ENCODE measurements at places on chromosomes 6 and 20. TPM values are rescaled to one million over a fixed set of nuclear protein-coding genes. Genes with fewer than 3 reads are reported as not detected.

GRCh38 chr6:511488-512137 is 120.1 kb downstream of the IRF4 start:
- no peak for DNase-seq

NT5E gene
- 123 TPM for total RNA-seq

- DNase-seq: no peak
These were observed 619 bp downstream of the DAAM2 start for GRCh38 chr6:39792540-39793450.

TMC2 gene
- not detected for total RNA-seq

DNA sequence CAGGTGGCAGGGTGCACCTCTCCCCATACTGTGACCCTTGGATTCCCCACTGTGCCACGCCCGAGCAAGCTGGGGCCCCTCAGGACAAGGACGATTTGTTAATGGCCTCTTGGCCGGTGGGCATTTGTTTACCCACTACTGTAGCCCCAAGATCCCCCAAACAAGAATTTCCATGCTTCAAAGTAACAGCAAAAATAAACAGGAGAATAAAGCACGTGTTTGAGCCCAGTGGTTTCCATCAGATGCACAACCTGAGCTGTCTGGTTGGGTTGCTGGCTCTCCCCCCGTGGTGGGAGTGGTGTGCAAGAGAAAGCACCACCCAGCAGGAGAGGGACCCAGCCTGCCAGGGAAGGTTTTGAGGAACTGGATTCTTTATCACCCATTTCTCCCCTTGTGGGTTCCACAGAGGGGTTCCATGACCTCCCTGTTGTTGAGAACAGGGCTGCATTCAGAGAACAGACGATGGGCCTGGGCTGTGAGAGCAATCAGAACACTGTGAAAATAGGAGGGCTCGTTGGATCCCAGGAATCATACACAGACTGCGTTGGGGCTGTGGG is 4.8 kb downstream of the CD93 start:
- DNase-seq: no peak

GRCh38 chr20:20967564-20968184 is 138.5 kb downstream of the LINC00237 start:
- DNase-seq: no peak

DNA sequence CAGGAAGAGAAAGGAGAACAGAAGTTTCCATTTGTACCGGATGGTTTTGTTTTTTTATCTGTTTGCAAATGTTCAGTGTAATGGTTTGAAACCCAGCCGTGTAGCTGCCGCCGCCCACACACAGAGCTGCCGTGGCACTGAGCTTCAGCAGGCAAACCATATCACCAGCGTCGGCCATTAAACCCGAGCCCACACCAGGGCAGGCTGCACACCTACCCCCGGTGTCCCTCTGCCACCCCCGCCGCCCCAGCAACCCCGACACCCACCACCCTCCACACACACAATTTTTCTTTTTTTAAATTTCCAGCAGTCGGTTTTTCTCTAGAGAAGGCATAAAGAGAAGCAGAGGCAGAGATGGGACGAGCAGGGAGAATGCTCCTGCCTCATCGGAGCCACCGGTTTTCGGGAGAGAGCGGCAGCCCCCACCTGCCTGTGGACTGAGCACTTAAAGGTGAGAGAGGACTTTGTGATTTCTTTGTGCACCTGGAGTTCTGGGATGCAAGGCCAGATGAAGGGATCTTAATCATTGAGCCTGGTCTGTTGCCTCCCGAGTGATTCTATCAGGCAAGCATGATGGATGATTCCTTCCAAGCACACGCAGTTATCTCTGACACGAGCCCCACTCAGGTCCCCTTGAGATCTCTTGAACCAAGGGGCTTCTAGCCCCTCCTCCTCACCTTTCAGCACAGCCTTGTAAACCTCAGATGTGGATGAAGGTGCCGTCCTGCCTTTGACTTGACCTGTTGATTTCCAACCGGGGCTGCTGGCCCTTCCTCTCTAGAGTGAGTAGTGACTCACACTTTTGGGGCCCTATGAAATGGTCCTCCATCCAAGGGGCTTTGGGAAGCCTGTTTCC is 17.5 kb upstream of the ZNF831 start:
- no peak for DNase-seq

PPP1R16B gene
- total RNA-seq: 166 TPM

SLPI gene
- total RNA-seq: 0.39 TPM

- no peak for DNase-seq
These were observed 461 bp upstream of the DCDC2 start for GRCh38 chr6:24358219-24358821.

DNA sequence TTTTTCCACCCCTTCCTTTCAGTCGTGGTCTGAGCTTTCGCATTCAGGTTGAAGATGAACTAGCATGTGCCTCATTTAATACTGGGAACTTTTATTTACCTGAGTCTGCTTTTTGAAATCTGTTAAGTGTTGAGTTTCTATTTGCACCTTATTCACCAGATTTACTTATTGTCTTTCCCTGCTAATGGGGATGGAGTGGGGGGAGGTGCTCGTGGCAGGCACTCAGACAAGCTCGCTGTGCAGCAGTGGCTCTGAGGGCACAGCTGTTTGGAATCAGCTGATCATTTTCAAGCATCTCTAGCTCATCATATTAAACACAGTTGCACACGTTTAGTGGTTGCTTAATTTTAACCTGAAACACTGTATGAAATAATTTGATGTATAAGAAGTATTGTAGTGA is 35.6 kb downstream of the UTRN start:
- no peak for DNase-seq

DNA sequence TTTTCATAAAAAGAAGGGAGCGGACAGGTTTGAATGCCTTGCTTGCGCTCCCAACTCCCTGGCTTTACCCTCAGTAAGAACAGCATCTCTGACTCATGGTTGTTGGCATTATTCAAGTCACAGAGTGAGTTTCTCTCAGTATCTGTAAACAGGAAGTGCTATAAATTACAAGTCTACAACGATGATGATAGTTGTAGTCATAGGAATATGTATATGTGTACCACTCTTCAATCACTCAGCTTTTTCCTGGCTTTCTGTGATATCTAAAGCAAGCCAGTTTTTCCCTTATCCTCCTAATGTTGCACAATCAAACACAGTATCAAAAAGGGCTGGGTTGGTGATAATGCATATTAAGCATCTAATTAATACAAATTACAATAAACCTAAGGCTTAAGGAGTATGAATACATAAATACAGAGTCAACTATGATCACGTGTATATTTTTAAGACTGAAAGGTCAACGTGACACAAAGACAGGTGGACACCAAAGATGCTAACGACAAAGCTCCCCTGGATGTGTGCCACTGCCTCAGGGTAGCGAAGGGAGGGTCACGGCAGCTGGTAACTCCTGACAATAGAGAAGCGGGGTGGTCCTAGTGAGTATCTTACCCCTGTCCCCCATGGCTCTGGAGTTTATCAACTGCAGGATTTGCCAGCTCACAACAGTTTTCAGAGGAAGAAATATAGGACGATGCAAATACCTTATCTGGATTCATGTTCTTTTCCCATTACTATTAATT is 202.8 kb downstream of the BTBD9 start:
- DNase-seq: no peak

GRCh38 chr6:15252195-15252594 is 6.3 kb downstream of the JARID2 start:
- no peak for DNase-seq

DNA sequence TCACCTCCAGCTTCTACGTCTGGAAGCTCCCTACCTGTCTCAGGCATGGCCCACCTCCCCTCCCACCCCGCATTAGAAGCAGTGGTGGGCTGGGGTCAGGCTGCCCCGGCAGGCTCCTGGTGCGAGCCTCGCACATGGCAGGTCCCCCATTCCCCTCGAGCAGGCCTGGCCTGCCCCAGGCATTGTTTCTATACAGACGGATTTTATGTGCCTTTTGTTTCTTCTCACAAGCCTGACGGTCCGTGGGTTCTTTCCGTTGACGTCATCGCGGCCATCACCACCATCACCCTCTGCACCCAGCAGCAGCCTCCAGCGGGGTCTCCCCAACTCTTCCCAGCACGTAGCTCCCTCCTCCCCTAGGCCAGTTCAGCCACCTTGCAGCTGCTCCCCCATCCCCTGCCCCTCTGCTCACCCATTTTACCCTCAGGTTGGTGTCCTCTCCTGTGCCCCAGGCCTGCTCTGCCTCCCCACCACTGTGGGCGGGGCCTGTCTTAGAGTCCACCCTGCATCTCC is 4.6 kb downstream of the CST7 start:
- DNase-seq: no peak

GRCh38 chr20:62501801-62502495 is 26.2 kb upstream of the GATA5 start:
- peak; percentile 89 for DNase-seq

DNA sequence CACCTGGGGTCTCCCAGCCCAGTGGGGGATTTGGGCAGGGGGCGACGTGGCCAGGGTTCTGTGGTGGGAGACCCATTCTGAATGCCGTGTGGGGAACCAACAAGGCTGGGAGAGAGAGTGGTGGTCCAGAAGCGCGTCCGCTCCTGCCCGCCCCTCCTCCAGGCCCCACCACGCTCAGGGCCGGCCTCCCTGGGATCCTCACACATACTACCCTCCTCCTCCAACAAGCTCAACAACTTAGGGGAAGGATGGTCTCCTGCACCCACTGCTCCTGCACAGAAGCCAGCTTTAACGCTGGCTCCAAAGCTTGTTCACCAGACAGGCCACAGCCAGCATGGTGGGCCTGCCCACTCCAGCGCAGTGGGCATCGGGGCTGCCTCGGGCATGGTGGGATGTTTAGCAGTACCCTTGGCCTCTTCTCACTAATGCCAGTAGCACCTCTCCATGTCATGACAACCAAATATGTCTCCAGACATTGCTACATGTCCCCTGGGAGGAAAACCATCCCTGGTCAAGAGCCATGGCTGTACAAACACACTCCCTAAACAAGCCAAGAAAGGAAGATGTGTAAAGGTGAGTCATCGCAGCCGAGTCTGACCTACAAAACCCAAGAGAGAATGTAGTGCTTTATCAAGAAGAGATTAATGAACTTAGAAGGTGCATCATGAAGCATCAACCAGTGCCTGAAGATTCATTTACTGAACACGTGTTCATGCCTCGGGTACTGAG is 75.7 kb downstream of the BMP7 start:
- no peak for DNase-seq

DNA sequence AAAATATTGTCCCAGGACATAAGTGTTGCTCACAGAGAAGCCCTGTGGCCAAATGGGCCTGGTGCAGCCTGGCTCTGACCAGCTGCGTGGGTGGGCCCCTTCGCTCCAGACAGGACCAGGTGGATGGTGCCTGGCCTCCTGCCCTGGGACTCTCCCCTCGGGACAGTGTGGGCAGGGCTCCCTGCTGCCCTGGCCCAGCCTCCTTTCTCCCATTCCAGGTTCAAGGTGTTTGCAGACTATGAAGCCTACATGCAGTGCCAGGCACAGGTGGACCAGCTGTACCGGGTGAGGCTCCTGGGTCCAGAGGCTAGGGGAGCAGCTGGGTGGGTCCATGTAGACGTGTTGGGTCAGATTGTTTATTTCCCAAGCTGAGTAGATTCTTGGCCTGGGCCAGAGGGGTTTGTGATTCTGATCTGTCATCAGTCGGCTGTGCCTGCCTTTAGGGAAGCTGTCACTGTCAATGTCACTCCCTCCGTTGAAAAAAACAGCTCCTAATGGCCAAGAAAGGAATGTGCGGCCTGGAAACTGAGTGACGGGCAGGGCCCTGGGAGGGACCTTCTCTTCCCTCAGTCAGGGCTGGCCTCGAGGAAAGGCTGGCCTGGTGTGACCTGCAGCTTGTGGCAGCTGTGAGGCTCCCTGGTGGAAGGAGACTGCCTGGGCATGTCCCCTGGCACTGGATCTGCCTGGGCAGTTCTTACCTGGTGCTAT is 47.7 kb downstream of the PYGB start:
- no peak for DNase-seq

DNA sequence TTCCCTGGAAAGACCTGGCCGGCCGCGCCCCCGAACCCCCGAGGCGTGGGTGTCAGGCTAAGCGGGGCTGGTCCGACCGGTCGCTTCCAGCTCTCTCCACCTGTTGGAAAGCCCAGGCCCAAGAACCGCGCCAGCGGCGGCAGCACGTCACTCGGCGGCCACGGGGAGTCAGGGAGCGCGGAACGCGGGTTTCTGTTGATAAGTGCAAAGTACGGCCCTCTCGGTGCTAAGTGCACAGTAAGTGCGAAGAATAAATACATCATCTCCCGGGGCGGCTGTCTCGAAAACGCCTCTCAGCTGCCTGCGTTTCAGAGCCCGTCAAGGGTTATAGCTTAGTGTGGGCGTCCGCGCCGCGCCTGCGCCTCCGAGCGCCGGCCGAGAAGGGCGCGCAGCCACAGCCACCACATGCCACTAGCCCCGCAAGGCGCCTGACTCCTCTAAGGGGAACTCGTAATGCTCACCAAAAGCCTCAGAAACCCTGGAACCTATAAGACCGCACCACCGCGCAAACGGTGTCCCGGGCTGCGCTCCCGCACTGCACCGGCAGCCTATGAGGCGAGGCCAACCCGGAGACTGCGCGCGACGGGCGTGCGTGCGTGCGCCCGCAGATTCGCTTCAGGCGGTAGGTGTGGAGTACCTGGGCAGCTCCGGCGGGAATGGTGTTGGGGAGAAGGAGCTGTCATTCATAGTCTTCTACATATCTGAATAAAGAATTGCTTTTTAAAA is 9.2 kb upstream of the TBX18 start:
- DNase-seq: peak; percentile 55

KIZ gene
- total RNA-seq: 3.7 TPM

DNA sequence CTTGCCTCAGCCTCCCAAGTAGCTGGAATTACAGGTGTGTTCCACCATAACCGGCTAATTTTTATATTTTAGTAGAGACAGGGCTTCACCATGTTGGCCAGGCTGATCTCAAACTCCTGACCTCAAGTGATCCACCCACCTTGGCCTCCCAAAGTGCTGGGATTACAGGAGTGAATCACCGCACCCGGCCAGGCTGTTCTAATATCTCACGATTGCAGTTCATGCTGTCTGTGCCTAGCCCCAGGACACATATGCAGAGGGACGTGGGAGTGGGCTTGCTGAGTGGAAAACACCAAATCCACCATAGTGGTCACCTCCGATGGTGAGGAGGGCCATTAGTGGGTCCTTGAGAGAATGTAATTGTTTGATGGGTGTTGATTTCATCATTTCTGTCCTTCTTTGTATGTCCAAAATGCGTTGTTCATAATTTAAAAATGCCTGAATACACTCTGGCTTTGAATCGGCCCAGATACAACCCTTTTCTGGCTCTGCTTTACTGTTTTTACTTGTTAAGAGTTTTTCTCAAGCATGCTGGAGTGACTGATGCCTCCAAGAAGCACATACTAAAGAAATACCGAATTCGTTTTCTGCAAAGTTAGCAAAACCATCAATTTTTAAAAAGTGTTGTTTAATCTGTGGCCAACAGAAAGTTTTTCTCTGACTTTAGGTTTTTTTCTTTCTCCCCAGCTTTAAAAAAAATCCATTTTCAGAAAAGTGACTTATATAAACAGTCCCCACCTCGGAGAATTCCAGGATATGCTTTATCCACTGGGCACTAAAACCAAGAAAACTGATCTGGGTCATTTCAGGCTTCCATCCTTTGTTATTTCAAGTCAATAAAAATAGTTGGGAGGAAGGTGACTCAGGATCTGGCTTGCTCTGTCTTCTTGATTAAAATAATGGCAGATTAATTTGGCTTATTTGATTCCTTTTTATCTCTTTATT is 18.8 kb upstream of the RALGAPA2 start:
- DNase-seq: peak; percentile 62
